ENCODE measurements at places on chromosomes 4 and X. TPM values are rescaled to one million over a fixed set of nuclear protein-coding genes. Genes with fewer than 3 reads are reported as not detected.

GRCh38 chrX:372856-373640 is 13.7 kb downstream of the PPP2R3B start:
- no peak overlapping the region for H3K27ac ChIP-seq
- H3K27me3 ChIP-seq = peaks cover 74% of the 10 kb centered on the region
- no peaks in the 10 kb centered on the region for H3K36me3 ChIP-seq
- peaks cover 26% of the 10 kb centered on the region for H3K4me1 ChIP-seq
- no peak for DNase-seq

DNA sequence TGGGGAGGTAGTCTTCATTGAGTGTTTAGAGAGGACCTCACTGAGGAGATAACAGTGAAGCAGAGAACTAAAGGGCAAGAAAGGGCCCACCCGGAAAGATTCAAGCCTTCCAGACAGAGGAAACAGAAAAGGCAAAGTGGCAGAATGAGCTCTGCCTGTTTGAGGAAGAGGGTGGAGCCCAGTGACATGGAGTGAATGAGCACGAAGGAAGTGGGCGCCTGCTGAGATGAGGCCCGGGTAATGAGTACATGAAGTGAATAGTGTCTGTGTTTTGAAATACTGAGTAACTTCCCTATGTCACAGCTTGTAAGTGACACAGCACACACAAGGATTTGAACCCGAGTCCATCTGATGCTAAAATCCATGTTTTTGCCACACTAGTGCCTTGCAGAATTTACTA is 32.5 kb upstream of the TLR2 start:
- no peaks in the 10 kb centered on the region for H3K4me1 ChIP-seq
- no peaks in the 10 kb centered on the region for H3K27me3 ChIP-seq
- no peak for DNase-seq

DNA sequence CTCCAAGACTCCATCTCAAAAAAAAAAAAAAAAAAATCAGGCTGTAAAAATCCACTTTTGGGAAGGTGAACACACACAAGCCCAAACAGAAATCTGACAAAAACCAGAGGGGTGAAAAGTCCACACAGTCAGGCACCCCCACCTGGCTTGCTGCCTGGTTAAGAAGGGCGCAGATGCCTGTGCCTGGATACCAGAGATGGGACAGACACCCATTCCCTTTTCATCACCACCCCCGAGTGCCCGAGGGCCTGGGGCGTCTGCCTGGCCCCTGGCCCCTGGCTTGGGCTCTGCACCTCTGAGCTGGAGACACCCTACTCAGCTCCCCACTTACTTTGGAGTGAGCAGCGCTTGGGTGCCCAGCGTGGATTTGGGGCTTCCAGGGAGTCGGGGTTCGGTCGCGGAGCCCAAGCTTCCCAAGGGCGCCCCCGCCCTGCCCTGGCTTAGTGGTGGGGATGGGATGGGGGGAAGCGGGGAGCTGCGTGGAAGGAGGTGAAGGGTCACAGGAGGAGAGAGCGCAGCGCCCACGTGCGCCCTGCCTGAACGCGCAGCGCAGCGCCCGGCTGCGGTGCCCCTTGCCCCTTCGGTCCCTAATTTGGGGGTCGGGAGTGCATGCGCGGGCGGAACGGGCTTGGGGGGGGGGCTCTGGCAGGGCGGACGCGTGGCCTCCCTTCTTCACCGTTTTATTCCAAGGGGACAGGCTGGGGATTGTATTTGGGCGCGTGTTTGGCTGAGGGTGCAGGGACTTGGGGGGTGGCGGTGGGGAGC is 11.3 kb downstream of the SHOX start:
- no peak overlapping the region for H3K4me3 ChIP-seq
- H3K4me1 ChIP-seq = peaks cover 7% of the 10 kb centered on the region
- no peak for DNase-seq
- no peak overlapping the region for H3K27ac ChIP-seq
- no peaks in the 10 kb centered on the region for H3K36me3 ChIP-seq
- peaks cover 94% of the 10 kb centered on the region for H3K27me3 ChIP-seq

DNA sequence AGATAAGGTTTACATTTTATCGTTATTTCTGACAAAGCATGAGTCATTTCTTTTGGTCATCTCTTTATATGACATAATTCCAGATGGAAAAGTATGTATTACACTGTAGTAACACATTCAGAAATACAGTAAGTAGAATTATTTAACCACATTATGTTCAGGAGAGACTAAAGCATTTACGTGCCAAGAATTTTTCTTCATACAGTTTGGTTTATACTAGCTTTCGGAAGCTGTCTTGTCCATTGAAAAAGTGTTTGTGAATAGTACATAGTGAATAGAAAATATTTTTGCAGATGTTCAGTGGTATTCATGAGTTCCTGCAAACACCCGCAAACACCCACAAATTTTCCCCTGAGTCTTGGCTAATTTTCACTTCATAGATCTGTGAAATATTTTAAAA is 1033.0 kb upstream of the INTU start:
- no peak for DNase-seq
- no peaks in the 10 kb centered on the region for H3K36me3 ChIP-seq
- no peaks in the 10 kb centered on the region for H3K27me3 ChIP-seq
- no peak overlapping the region for H3K4me3 ChIP-seq
- H3K4me1 ChIP-seq = peaks cover 6% of the 10 kb centered on the region

DNA sequence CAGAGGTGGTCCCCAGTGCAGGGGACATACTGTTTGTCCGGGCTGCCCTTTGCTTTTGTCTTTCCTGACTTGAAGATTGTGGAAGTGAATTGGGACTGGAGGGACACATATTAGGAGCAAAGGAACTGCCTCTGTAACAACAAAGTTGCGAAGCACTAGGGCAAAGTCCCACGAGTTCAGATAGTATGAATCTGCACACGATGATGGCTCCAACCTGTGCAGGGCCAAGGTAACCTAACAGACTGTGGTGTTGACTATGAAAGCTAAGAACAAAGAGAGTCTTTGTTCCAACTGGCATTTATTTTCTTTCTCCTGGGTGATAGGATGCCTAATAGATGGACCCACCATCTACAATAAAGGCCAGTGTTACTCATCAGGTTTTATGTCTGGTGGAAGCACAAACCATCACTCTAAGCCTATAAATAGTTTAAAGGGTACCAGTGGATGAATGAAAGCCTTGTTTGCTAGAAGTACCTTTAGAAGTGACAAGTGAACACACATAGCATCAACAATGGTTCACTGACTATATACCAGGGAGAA is 71.8 kb downstream of the TMA16 start:
- H3K4me1 ChIP-seq = no peaks in the 10 kb centered on the region
- DNase-seq = no peak
- no peaks in the 10 kb centered on the region for H3K27me3 ChIP-seq
- no peak overlapping the region for H3K4me3 ChIP-seq

GRCh38 chrX:21632027-21632426 is 26.1 kb downstream of the KLHL34 start:
- H3K36me3 ChIP-seq = no peaks in the 10 kb centered on the region
- no peaks in the 10 kb centered on the region for H3K27me3 ChIP-seq
- no peak overlapping the region for H3K27ac ChIP-seq
- no peak for DNase-seq
- no peaks in the 10 kb centered on the region for H3K4me1 ChIP-seq

DNA sequence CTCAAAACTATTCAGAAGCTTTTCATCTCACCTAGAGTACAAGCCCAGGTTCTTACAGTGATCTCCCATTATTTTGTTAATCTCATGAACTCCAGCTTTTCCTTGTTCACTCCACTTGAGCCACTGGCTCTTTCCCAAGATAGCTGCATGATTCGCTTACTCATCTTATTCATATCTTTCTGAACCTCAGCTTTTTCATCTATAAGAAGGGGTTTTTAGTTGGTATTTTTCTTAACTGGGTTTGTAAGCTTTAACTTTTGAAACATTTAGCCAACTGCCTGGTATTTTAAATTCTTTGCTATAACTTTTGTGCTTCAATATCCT is 24.0 kb downstream of the GIMD1 start:
- no peaks in the 10 kb centered on the region for H3K27me3 ChIP-seq
- no peak overlapping the region for H3K4me3 ChIP-seq
- peaks cover 17% of the 10 kb centered on the region for H3K36me3 ChIP-seq
- H3K27ac ChIP-seq = no peak overlapping the region

- H3K36me3 ChIP-seq = no peaks in the 10 kb centered on the region
- DNase-seq = no peak
- no peaks in the 10 kb centered on the region for H3K4me1 ChIP-seq
- H3K27me3 ChIP-seq = no peaks in the 10 kb centered on the region
Observed at GRCh38 chr4:56260320-56260719, 127.0 kb downstream of the AASDH start.

Gene HTN1
- total RNA-seq = not detected

Gene CPE
- total RNA-seq = 116 TPM

Gene SUPT20HL2
- total RNA-seq = not detected

Gene FAM114A1
- total RNA-seq = 101 TPM

Gene JCHAIN
- 2.1 TPM for total RNA-seq
